IPS DF 6.9 (cell line): ENCODE measurements at places on chromosomes 5 and 9.

DNA sequence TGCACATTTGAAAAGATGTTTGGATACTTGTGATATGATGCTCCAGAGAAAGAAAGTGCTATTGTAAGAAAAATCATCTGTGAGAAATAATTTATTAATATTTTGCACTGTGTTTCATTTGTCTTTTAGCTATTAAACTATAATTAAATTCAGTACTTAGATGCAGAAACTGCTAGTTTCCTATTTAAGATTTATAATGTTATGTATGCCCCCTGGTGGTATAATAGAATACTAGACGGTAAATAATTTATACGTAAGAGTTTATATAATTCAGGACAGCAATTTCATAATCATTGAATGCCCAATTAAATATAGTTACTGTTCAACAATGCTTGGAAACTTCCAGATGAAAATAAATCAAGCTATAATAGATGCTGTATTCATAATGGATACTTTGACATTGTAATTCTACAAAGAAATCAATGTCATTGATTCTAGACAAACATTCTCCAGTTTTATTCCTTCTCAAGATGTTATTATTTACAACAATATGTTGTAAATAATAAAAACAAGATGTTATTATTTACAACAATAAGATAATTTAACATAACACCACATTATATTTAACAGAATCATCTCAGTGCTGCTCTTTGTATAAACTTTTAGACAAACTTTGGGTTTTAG lies 101.0 kb downstream of the TMEM232 start:
- H3K4me3 ChIP-seq: no peak overlapping the region
- no peaks in the 10 kb centered on the region for H3K4me1 ChIP-seq
- no peaks in the 10 kb centered on the region for H3K36me3 ChIP-seq
- no peak for DNase-seq

DNA sequence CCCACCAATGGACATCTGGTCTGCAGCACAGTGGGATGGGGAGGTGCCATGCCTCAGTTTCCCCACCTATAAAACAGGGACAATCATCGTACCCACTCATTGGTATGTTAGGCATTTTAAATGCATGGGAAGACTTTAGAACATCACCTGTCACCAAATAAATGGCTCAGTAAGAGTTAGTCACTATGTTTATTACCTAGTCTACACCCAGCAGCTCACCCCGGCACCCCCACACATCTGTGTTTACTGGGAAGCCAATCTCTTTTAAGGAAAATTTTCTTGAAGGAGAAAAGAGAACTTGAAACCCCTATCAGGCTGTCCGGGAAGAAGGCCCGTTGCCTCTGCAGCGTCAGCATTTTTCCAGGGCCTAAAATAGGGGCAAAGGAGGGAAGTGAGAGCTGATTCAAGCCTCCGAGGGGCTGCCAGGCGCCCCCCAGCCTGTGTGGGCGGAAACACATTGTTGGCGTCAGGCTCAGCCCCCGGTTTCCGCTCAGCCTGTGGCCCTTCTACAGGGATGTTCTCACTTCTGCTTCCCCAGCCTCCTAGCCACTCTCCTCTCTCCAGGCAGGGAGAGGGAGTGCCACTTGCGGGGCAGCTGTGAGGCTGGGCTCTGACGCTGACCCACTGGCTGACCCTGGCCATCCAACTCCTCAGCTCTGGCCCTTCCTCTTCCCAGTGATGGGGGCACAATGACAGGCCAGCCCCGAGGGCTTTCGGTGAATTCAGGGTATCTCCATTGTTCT lies 4.6 kb downstream of the CSF1R start:
- H3K27me3 ChIP-seq: no peaks in the 10 kb centered on the region
- peaks cover 3% of the 10 kb centered on the region for H3K4me1 ChIP-seq
- no peak for DNase-seq

- no peaks in the 10 kb centered on the region for H3K4me1 ChIP-seq
- no peaks in the 10 kb centered on the region for H3K27me3 ChIP-seq
- no peak for DNase-seq
- no peaks in the 10 kb centered on the region for H3K36me3 ChIP-seq
These were observed 40.0 kb downstream of the FBXL17 start for GRCh38 chr5:108341866-108342265.

DNA sequence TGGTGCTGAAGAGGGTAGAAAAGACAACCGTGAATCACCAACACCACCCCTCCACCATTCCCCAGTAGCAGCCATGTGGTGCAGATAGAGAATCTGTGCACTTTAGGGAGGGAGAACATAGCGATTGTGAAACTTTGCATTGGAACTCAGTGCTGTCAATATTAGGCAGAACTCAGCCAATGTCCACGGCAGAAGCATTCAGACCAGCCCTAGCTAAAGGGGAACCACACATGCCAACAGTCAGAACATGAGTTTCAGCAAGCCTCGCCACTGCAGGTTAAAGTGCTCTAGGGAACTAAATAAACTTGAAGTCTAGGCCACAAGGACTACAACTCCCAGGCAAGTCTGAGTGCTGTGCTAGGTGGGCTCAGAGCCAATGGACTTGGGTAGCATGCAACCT lies 38.5 kb upstream of the DEPDC1B start:
- no peaks in the 10 kb centered on the region for H3K27me3 ChIP-seq
- no peak overlapping the region for H3K27ac ChIP-seq
- DNase-seq: no peak
- H3K4me3 ChIP-seq: no peak overlapping the region
- H3K4me1 ChIP-seq: no peaks in the 10 kb centered on the region

DNA sequence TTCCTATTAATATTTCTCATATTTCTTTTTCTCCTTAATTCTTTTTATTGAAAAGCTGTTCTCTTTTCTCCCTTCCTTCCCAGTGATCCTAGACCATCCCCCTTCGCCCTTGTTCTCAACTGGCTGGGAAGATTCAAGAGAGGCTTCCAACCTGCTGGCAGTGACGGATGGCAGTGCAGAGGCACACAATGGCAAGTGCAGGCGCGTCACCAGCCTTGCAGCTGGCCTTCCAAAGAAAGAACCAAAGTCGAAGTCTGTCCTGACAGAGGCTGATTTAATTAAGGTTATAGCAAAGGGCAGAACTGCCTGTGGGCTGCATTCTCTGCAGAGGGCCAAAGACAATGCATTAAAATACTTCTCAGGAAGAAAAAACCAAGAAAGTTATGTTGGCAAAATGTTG lies 7.4 kb downstream of the CEMIP2 start:
- H3K4me1 ChIP-seq: peaks cover 5% of the 10 kb centered on the region; the same call in 1 of the 2 replicates
- H3K36me3 ChIP-seq: no peaks in the 10 kb centered on the region
- no peak for DNase-seq
- H3K27ac ChIP-seq: no peak overlapping the region
- H3K27me3 ChIP-seq: no peaks in the 10 kb centered on the region

GRCh38 chr5:142821733-142822487 lies 51.7 kb downstream of the ARHGAP26 start:
- no peak for DNase-seq
- H3K27me3 ChIP-seq: no peaks in the 10 kb centered on the region
- peaks cover 8% of the 10 kb centered on the region; the same call in 1 of the 2 replicates for H3K4me1 ChIP-seq
- H3K27ac ChIP-seq: no peak overlapping the region
- no peak overlapping the region for H3K4me3 ChIP-seq

DNA sequence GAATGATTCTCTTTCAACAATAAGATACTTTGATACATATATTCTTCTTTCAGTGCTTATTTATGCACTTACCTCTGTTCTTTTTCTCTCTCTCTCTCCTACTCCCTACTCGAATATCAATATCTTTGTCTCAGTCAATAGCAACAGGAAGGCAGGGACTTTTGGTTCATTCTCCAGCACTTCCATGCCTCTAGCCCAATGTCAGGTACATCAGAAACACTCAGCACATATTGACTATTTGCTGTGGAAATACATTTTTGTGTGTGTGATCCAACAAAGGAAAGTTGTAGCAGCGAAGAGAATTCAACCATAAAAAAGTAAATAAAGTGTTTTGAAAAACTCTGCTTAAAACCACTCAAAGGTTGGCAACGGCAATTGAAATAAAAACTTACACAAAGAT lies 12.6 kb downstream of the DIRAS2 start:
- no peaks in the 10 kb centered on the region for H3K27me3 ChIP-seq
- no peak overlapping the region for H3K27ac ChIP-seq
- H3K4me3 ChIP-seq: no peak overlapping the region
- no peak for DNase-seq
- no peaks in the 10 kb centered on the region for H3K36me3 ChIP-seq

DNA sequence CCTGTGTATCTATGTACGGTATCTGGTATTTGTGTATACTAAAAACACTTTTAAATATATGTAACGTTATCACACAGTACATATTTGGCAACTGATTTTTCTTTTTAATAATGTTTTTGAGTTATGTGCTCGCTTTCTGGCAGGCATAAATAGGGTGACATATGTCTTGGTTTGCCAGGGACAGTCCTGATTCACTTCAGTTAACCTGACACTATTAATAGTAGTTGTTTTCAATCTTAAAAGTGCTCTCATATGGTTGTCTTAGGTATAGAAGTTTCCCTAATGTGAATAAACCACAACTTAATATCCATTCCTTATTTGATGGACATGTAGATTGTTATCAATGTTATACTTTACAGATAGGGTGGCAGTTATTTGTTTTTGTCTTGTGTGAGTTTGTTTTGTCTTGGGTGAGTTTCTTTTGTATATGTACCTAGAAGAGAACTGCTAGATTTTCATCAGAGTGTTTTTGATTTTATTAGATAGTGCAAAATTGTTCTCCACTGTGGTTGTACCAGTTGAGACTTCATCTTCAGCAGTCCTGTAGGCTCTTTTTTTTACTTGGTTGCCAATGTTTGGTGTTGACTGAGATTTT lies 7.9 kb downstream of the G3BP1 start:
- peaks cover 2% of the 10 kb centered on the region; the same call in 1 of the 2 replicates for H3K36me3 ChIP-seq
- H3K4me3 ChIP-seq: no peak overlapping the region
- H3K4me1 ChIP-seq: no peaks in the 10 kb centered on the region

DNA sequence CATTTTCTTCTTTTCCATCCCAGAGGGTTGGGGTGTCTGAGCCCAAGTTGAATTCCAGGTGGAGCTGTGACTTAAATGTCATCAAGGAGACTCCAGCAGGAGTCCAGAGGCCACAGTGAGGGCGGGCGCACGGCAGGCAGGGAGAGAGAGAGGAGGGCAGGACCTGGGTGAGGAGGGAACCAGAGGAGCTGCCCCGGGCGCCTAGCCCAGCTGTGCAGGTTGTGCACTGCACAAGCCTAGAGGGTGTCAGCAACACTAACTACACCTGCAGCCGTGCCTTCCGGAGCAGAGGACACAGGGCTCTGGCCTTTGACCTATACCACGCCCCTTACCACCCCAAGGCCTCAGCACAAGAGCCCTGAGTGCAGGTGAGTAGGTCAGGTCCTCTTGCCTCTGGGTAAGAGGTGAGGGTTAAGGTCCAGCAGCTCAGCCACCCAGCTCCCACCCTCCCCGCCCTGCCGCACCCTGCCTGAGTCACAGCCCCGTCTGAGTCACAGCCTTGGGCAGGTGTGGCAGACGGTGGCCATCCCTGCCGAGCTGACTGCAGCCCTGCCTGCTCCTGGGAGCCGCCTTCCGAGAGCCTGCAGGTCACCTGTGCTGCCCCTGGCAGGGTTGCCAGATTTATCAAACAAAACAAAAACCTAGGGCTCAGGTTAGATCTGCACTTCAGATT lies 6.4 kb upstream of the AGPAT2 start:
- H3K27me3 ChIP-seq: no peaks in the 10 kb centered on the region
- no peak overlapping the region for H3K4me3 ChIP-seq
- no peak overlapping the region for H3K27ac ChIP-seq
- no peak for DNase-seq
- H3K36me3 ChIP-seq: no peaks in the 10 kb centered on the region

DNA sequence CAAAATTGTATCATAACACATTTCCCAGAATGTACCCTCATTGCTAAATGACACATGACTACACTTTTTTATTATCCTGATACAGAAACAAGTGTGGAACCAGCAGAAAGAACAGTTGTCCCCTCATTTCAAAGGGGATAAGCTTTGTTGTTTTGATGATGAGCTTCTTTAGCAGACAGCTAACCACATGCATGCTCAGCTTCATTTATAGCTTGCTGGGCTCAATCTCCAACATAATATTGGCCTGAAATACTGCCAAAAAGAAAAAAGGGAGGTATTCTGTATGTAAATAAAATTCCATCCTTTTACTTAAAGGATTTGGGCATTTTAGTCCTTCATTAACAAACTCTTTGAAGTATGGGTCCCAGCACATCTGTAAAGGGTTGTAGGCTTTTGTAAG lies 120.4 kb downstream of the SPATA31D1 start:
- no peaks in the 10 kb centered on the region for H3K27me3 ChIP-seq
- no peak overlapping the region for H3K4me3 ChIP-seq
- no peak overlapping the region for H3K27ac ChIP-seq
- H3K4me1 ChIP-seq: no peaks in the 10 kb centered on the region; the same call in 1 of the 2 replicates
- no peak for DNase-seq
- H3K36me3 ChIP-seq: no peaks in the 10 kb centered on the region

DNA sequence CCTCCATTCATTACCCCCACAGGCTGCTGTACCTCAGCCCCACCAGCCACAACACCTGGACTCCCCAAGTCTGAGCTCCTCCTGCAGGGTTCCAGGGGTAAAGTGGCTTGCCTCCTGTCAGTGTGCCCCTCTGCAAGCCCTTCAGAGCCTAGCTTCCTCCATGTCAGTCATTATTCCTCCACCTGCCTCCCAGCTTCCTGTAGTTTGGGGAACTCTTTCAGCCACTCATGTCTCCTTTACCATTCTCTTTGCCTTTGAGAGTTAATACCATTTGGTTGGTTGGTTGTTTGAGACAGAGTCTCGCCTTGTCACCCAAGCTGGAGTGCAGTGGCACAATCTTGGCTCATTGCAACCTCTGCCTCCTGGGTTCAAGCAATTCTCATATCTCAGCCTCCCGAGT lies 36.2 kb downstream of the IRF1 start:
- no peaks in the 10 kb centered on the region for H3K27me3 ChIP-seq
- no peak for DNase-seq
- H3K4me3 ChIP-seq: no peak overlapping the region

GRCh38 chr5:56631719-56632118 lies 183.6 kb upstream of the MAP3K1 start:
- DNase-seq: no peak
- no peaks in the 10 kb centered on the region for H3K36me3 ChIP-seq
- no peak overlapping the region for H3K4me3 ChIP-seq
- H3K27me3 ChIP-seq: no peaks in the 10 kb centered on the region
- no peak overlapping the region for H3K27ac ChIP-seq
- 0 out of 2 replicates have a peak, but pooled peaks cover 1% of the 10 kb centered on the region for H3K4me1 ChIP-seq

- no peaks in the 10 kb centered on the region for H3K27me3 ChIP-seq
- no peak overlapping the region for H3K27ac ChIP-seq
- H3K36me3 ChIP-seq: no peaks in the 10 kb centered on the region
- no peak for DNase-seq
- no peaks in the 10 kb centered on the region for H3K4me1 ChIP-seq
These were observed 53.6 kb downstream of the KIAA0825 start for GRCh38 chr5:94564812-94565211.

DNA sequence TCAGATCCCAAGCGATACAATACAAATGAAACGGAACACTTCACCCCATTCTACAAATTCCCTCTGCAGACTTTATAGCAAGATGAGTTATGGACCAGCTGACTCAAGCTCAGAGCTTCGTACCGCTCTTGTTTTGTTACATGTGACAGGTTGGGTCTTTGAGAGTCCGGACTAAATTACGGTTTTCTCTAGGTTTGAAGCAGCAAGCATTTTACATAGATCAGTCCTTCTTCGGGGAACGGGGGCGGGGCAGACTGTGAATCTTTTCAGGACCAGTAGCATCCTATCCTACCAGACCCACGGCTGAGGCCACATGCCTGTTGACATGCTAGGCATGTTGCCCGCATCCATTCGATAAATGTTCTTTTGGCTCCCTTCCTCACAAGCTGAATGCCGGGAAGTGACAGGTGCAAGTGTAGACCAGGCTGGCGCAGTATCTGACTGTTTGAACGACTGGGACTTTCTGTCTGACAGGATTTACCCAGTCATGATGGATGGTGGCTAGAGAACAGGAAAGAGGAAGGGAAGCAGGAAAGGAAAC lies 811.0 kb upstream of the GRAMD2B start:
- H3K27ac ChIP-seq: no peak overlapping the region
- H3K4me1 ChIP-seq: no peaks in the 10 kb centered on the region
- H3K27me3 ChIP-seq: no peaks in the 10 kb centered on the region
- H3K36me3 ChIP-seq: no peaks in the 10 kb centered on the region
